Activated T-cell treated with anti-CD3 and anti-CD28 coated beads for 24 hours (primary cell): ENCODE measurements at places on chromosomes 1 and 21.

DNA sequence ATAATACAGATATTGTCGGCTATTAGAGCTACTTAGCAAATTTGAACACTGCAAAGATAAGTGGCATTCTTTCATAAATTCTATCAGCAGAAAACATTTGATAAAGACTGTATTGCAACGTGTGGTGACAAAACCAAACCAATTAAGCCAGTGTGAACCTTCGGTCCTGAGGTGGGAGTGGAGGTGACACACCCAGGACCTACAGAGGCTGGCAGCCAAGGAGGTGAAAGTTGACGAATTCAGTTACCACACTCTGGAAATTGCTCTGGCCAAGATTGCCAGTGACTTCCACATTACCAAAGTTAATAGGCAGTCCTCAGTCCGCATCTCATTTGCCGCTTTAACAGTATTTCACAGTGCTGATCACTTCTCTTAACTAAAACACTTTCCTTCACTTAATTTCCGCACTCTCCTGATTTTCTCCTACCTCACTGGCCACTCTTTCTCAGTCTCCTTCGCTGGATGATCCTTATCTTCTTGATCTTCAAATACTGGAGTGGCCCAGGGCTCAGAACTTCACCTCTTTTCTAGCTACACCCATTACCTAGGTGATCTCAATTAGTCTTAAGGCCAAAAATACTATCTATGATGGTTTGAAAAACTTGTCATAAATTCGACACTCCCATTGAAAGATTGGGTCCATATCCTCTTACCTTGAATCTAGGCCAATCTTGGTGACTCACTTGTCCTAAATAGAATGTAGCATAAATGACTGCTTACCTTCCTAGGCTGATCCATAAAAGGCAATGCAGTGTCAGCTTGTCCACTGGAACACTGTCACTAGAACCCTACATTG, 5.1 kb upstream of the CDC42BPA start:
- no peak for DNase-seq

GRCh38 chr1:176897350-176898236, 266.9 kb downstream of the ASTN1 start:
- DNase-seq = peak; percentile 7

- no peak for DNase-seq
Measured at GRCh38 chr21:41443562-41443961, 17.5 kb downstream of the MX1 start.

- no peak for DNase-seq
Measured at GRCh38 chr1:70778056-70778762, 269.4 kb downstream of the PTGER3 start.

- no peak for DNase-seq
Measured at GRCh38 chr1:31669786-31670592, 25.3 kb upstream of the PEF1 start.

DNA sequence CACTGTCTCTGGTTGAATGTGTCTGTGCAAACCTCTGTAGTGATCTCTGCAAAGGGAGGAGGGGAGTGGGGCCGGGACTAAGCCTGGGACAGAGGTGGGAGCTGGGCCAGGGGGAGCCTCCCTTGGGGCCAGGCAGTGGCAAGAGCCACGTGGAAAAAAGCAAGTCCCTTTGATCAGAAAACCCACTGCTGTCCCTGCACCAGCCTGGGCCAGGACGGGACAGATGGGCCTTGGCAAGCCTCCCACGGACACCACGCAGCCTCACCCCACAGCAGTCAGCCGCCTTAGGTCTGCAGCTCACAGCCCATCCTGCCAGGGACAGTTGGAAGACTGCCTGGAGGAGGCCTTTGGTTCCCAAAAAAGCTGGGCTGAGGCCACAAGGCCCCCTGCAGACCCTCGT, 11.7 kb upstream of the TRAPPC10 start:
- DNase-seq = no peak

DNA sequence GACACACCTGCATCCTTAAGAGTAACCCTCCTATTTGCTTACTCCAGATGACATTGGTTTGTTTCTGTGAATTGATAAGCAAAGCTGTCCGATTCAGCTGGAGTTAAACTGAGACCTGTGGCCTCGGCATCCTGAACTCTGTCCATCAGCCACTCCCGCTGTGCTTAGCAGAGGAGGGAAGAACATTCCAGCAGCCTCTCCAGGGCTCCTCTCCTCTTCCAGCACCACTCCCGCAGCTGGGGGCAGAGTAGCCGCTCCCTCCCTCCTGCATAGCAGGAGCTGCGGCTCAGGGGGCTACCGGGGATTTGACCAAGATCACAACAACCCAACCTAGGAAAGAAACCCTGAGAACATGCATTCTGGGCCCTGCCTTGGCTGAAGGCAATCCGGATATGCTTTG, 8.8 kb downstream of the LRRC38 start:
- no peak for DNase-seq

- DNase-seq = no peak
Measured at GRCh38 chr1:77081834-77082233, 137.4 kb downstream of the PIGK start.

DNA sequence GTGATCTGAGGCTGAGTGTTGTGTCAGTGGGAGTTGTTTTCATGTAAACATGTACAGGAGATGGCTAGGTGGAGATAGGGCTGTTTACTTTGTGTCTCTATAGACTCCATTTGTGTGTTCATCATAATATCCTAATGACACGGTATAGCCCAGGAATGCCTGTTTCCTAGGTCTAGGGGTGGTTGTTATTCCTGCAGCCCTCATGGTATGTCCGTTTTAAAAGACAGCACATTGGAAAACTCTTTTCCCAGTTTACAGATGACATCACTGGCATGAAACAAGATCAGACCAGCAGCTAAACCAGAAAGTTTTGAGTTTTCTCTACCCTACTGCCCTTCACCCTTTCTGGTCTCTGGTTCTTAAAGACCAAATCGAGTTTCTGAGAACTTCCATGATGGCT, 227.3 kb upstream of the TMEM51 start:
- DNase-seq = no peak

GRCh38 chr1:33930346-33931110, 66.6 kb downstream of the HMGB4 start:
- DNase-seq = no peak

- no peak for DNase-seq
Measured at GRCh38 chr1:63322114-63322943, at the start of gene FOXD3. Gene FOXD3 (plus strand): TSS chr1:63322567. CDS start chr1:63323059, 492 bp downstream.

DNA sequence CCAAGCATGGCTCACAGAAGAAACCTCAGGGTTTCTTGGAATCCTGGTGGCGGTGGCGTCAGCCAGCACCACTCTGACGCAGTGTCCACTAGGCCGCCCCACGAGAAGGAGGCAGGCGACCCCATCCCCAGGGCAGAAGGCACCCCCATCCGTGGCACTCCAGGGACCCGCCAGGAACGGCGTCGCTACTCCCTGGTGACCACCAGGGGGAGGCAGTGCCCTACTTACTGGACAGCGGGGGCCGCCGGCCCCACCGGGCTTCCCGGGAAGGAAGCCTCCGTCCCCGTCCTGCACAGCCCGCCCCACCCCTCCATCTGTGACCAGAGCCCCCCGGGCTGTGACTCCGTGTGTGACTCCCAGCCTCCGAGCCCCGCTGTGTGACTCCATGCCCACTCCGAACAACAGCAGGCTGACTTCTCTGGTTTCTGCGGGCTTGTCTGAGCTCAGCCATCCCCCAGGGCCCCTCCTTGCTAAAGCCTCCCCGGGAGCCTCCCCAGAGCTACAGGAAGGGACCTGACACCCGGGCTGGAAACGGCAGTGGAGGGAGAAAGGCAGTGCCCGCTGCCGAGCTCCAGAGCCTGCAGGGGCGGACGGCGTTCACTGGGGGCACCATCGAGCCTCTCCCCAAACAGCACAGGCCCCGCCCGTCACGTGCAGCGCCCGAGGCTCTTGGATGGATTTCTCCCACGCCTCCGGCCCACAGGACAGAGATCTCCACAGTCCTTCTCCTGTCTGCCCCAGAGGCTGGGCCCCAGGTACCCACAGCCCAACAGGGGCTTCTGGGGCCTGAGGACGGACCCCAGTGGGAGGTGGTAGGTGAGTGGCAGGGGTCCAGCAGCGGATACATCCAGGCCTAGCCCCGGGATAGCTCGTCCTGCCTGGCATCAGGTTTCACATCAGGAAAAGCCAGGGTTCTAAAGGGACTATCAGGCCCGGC, 21.1 kb downstream of the KIF17 start:
- DNase-seq = peak; percentile 66

DNA sequence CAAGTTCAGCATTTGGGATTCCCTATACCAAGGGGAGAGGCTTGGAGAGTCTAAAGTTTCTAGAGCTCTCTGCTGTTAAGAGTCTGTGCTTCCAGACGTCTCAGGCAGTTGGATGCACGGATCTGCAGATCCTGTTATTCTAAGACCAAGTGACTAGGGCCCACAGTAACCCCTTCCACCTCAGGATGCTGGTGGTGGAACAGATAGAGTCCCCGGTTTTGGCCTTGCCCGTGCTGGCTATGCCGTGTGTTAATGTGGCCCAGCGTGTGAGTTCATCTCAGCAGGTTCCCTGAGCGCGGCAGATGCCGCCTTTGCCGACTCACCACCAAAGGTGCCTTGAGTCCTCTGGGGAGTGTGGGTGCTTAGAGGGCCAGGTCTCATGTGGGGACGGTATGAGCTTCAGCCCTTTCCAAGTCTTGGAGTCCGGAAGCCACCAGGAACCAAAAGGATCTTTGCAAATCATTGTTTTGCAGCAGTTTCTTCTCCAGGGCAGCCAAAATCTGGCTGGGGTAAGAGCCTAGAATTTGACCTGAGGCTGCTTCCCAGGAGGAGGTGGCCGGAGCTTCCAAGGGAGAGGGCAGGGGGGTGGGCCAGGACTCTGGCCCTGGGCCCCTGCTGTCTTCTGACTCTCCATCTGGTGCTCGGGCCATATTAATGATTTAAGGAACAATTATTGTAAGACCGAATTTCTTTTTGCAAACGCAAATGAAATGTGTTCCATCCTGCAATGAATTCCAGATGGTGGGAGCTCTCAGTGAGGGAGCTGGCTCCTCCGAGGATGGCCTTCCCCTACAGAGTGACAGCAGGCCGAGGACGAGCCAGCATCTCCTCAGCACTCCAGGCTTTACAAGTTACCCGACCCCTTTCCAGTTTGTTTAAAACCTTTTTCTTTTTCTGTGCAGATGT, 205.7 kb downstream of the FOXD2 start:
- no peak for DNase-seq

DNA sequence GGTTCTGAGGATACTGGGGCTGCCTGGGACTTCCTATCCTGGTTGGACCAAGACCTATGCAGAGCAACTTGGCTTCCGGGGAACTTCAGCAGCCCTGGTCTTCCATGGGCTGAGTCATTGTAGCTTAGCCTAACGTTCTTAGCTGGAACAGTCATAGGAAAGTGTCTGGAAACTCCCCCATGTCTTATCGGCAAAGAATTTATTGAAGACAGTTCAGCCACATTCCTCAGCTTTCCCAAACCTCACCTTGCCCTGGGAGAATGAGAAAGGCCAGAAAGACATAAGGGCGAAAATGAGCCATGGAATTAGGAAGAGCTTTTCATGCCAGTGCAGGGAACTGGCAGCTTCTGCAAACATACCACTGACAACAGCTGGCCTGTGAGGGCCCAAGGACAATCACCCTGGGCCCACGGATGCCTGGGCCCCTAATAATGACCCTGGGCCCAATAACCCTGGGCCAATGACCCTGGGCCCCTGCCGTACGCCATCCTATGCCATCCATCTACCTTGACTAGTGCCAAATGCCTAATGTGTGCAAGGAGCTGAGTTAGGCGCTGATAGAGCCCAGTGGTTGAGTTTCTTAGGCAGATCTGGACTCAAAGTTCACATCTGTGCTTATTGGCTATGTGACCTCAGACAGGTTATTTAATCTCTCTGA, 114.4 kb upstream of the GADD45A start:
- DNase-seq = no peak

DNA sequence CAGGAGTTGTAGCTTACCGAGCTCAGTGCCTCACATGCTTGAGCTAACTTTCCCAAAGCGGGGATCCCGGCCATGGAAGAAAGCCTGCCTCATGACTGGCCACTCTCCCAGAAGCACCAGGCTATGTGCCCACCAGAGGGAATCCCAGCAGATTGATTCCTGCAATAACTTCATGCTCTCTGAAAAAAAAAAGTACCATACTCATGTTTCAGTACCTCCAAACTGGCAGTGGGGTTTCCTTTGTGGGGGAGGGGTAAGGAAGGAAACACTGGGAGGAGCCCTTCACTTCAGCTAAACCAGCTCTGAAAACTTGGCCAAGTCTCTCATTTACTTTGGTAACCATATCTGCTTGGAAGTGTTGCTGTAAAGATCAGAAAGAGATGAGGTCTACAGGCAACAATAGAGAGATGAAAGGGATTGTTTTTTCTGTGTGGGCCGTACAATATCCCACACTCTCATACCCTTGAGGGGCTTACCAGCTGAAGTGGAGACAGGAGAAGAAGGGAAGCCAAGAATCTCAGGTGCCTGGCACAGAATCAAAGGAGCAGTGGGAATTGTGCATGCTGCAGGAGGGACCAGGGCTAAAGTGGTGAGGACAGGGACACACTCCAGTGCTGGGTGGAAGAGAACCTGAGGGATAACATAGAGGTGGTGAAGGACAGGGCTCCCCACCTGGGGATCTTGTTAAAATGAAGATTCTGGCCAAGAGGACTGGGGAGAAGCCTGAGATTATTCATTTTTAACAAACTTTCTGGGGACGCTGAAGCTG, 42.4 kb upstream of the TACSTD2 start:
- DNase-seq = no peak

DNA sequence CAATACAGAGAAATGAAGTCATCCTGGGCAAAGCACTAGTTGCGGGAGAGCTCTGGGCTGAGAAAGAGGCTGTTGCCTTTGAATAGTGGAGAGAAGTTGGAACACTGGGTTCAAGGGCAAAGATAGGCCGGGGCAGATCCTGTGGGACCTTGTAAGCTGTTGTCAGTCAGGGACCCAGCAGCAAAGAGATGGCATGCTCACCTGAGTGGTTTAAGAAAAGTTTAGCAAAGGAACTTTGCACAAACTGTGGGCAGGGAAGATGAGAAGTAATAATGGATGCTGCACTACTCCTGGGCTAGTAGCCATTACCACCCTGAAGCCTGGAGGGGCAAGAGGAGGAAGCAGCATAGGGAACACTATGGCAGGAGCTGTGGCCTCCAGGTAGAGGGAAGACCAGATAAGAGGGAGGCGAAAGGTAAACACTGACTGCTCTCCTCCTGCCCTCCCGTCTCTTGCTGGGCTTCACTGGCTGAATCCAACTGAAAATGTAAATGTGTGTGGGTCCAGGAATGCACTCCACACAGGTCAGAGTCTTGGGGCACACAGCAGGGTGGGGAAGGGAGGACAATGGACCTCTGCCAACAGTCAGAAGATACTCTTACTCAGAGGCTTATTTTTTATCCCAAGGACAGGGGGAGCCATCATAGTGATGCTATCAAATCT, 129.2 kb downstream of the PLPP3 start:
- DNase-seq = no peak

- DNase-seq = no peak
Measured at GRCh38 chr21:17667256-17667655, 54.6 kb upstream of the BTG3 start.

DNA sequence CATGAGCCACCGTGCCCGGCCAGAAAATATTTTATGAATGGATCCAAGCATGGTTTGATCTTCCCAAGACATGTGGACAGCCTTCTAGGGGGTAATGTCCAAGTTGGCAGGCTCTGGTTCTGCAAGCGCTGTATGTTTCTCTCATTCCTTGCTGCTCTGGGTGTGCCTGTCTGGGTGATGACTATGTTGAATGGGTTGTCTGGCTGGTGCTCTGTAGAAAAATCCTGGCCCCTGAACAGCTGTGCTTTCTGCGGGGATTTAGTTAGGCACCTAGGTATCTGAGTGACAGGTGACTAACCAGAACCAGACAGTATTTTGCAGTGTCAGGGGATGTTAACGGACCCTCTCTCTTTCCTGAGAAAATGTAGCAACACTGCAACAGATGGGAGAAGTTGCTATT, 14.1 kb downstream of the HUNK start:
- no peak for DNase-seq

GRCh38 chr1:3038113-3038551, 16.9 kb downstream of the ACTRT2 start:
- no peak for DNase-seq
